ENCODE measurements at places on chromosomes 11 and 22. TPM values are rescaled to one million over a fixed set of nuclear protein-coding genes. Genes with fewer than 3 reads are reported as not detected.

Gene SAA4
- total RNA-seq, result not detected

GRCh38 chr22:39384750-39385480 is 14.7 kb upstream of the TAB1 start:
- H3K27me3 ChIP-seq, result no peaks in the 10 kb centered on the region
- DNase-seq, result peak; percentile 35
- H3K4me3 ChIP-seq, result no peak overlapping the region
- no peaks in the 10 kb centered on the region for H3K4me1 ChIP-seq
- no peak overlapping the region for H3K27ac ChIP-seq

Gene CHADL
- total RNA-seq, result 3.3 TPM

GRCh38 chr11:206526-207207 is 532 bp downstream of the BET1L start:
- H3K27me3 ChIP-seq, result no peaks in the 10 kb centered on the region
- no peak for DNase-seq
- peak overlapping the region; percentile 56 for H3K4me3 ChIP-seq
- no peaks in the 10 kb centered on the region for H3K4me1 ChIP-seq

- DNase-seq, result no peak
- no peaks in the 10 kb centered on the region for H3K36me3 ChIP-seq
- peaks cover 2% of the 10 kb centered on the region for H3K27me3 ChIP-seq
- no peak overlapping the region for H3K27ac ChIP-seq
Observed at GRCh38 chr11:77152846-77153245, 24.8 kb downstream of the MYO7A start.

Gene TBX10
- not detected for total RNA-seq

- peaks cover 41% of the 10 kb centered on the region for H3K4me1 ChIP-seq
- no peak overlapping the region for H3K4me3 ChIP-seq
- DNase-seq, result peak; percentile 94
Observed at GRCh38 chr11:129861702-129862522, 33.5 kb downstream of the NFRKB start.

Gene PAMR1
- total RNA-seq, result 0.77 TPM

All from cardiac muscle cell (in vitro differentiated cells and primary cell).